Right cardiac atrium (tissue), 5 donors: ENCODE measurements at places on chromosomes 7 and 10. TPM values are rescaled to one million over a fixed set of nuclear protein-coding genes. Genes with fewer than 3 reads are reported as not detected.
A peak's percentile ranks its signal among the peaks of the same experiment; 100 is the strongest.

PIP gene
- polyA plus RNA-seq = not detected

DNA sequence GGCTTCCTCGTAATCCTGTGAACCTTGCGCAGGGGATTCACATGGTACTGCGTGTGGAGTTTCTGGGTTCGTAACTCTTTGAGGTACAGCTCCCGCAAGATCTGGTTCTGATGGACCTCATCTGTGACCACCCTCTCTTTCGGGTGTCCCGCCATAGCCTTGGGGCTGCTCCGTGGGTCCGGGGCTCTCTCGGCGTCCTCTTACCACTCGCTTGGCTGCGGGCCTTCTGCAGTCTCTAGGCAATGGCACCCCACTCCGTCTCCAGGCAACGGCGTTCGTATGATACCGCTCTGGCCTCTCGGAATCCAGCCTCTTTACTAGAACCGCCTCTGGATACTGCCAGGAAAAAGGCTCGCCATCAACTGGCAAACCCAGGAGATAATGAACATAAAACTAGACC lies 54.7 kb upstream of the AMPH start:
- DNase-seq = peak; percentile 43

GRCh38 chr7:139127648-139128047 lies 18.1 kb upstream of the ZC3HAV1 start:
- no peak for DNase-seq

DNA sequence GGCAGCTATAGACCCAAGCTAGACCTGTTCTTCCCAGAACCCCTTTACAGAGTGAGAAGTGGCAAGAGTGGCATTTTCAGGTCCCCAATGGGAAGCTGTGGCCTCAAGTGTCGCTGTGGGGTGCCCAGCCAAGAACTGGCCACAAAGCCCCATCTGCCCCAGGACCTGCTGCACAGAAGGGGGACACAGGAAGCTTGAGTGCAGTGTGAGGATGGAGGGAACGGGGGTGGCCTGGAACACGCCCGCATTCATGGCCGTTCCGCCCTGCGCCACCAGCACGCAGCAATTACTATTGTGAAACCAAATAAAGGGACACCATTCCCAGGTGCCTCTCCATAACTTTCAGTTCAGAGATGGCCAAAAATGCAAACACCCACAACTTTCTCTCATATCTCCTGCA lies 237.6 kb upstream of the TCERG1L start:
- DNase-seq = no peak

DNA sequence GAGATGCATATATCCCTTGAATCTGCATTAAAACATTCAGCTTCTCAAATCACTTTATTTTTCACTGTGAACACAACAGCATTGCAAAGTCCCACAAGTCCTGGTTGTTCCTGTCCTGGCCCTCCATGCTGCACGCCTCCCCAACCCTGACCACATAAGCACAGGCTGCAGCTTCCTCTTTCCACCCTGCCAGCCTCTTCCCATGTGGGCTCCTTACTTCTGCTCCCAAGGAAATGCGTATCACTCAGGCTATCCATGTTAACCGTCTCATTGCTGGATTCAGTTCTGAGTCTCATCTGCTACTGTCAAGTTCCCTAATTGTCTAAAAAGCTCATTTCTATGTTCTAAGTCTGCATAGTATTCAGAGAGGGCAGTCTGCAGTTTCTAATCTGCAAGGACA lies 89.7 kb upstream of the ZPBP start:
- DNase-seq = peak; percentile 59

DNA sequence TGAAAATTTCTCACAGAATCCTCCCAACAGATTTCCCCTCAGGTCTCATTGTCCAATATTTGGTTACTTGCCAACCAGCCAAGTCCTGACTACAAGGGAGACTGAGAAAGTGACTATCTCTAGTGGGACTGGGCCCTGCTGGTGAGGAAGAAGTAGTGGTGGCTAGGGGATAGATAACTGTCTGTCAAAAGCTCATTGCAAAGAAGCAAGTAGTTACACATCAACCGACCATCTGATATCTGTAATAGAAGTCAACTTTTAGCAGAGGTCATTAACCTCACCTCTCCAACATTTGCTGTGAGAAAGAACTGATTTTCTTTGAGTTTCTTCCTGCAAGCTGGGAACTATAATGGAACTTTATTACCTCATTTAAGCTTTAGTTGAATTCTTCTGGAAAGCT lies 15.2 kb downstream of the STAMBPL1 start:
- no peak for DNase-seq

GRCh38 chr10:24669285-24669852 lies 54.3 kb downstream of the ARHGAP21 start:
- DNase-seq = no peak

KCNH2 gene
- 132 TPM for polyA plus RNA-seq

DNA sequence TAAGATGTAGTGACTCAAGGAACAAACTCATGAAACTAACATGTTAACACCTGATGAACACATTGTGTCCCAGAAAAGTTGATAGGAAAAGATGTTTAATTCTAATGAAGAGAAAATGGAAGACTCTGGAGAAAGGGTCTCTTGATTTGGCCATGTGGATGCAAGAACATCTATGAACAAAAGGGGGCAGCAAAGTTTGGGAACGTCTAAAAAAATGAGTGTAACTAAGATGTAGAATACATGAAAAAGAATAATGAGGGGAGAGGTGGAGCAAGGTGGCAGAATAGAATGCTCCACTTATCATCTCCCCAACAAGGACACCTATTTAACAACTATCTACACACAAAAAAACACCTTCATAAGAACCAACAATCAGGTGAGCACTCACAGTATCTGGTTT lies 805.1 kb downstream of the TNS3 start:
- no peak for DNase-seq

GRCh38 chr10:97991871-97992270 lies 38.5 kb downstream of the CRTAC1 start:
- no peak for DNase-seq

DNA sequence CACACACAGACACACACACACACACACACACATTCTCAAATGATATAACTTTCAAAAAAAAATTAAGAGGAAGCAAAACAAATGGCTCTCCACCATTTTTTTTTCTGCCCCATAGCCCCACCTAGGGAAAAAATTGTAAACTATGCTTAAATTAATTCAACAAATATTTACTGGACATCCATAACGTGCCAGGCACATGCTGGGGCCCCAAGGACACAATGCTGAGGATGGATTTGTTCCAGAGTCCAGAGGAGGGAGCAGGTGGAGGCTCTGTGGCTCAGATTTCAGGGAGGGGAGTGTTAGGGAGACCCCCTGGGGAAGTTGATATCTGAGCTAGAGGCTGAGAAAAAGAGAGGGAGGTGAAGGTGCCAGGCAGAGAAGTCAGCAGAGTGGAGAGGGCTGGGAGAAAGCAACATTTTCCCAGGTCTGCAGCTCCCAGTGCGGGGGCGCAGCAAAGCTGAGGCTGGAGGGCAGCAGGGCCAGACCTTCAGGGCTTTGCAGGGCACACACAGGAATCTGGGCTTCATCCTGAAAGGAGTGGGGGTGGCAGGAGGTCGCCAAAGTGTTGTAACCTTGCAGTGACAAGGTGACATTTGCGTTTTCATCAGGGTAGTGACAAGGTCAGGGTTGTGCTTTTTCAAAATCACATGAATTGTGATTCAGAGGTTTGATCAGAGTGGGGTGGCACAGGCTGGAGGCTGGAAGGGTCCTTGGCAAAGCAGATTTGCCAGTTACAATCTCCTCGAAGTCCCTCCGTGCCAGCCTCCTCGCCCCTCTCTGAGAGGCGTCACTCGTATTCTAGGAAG lies 261.6 kb downstream of the WDR11 start:
- DNase-seq = no peak

GRCh38 chr7:70711452-70711851 lies 420.5 kb upstream of the GALNT17 start:
- no peak for DNase-seq

DNA sequence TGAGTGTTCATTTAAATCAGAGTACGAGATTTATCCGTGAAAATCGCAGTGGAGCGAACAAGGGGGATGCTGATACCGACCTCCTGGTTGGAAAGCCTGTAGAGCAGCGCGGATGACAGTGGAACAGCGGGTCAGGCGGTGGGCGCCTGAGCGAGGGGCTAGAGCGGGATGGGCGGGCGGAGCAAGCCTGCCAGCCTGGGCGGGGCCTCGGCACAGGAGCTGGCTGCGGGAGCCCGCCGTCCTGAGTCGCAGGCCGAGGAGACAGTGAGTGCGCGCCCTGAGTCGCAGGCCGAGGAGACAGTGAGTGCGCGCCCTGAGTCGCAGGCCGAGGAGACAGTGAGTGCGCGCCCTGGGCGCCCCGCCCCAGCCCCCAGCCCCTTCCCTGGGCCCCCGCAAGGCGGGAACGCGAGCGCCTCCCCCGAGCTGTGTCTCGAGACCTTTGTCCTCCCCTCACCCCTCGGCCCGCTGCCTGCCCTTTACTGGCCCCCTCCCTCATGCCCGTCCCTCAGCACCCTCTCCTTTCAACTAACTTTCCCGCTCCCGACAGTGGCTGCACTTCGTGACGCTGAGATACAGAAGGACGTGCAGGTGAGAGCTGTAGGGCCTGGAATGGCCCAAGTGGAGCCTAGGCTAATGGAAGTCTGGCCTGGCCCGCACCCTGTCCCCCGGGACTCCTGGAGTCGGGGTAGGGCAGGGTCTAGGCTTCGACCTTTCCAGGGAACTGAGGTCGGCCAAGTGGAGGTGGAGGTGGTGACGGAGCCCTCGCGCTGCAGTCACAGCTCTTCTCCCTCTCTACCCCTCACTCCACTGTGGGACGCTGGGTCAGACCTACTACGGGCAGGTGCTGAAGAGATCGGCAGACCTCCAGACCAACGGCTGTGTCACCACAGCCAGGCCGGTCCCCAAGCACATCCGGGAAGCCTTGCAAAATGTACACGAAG lies at the start of gene AS3MT:
Gene AS3MT (plus strand): TSS at position 213 of the 941 bp plus-strand sequence. CDS start 123 bp downstream, at position 336.
- DNase-seq = peak; percentile 63

DNA sequence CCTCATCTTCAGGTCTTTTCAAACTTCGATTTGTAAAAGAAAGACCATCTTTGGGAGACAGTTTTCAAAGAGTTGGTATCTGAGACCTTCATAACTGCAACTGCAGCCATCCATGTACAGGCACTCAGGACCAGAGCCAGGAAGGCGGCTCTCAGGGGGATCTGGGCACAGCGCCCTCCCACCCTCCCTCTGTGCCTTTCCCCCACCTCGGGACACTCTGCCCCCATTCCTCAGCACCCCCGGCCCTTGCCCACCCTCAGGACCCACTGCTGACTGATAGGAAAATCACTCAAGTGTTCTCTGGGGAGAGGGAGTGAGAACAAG lies 143.6 kb downstream of the CUBN start:
- DNase-seq = no peak

GRCh38 chr7:73758581-73759138 lies 11.4 kb downstream of the CLDN3 start:
- DNase-seq = no peak

FZD8 gene
- 5.7 TPM for polyA plus RNA-seq

LRRD1 gene
- not detected for polyA plus RNA-seq

DNA sequence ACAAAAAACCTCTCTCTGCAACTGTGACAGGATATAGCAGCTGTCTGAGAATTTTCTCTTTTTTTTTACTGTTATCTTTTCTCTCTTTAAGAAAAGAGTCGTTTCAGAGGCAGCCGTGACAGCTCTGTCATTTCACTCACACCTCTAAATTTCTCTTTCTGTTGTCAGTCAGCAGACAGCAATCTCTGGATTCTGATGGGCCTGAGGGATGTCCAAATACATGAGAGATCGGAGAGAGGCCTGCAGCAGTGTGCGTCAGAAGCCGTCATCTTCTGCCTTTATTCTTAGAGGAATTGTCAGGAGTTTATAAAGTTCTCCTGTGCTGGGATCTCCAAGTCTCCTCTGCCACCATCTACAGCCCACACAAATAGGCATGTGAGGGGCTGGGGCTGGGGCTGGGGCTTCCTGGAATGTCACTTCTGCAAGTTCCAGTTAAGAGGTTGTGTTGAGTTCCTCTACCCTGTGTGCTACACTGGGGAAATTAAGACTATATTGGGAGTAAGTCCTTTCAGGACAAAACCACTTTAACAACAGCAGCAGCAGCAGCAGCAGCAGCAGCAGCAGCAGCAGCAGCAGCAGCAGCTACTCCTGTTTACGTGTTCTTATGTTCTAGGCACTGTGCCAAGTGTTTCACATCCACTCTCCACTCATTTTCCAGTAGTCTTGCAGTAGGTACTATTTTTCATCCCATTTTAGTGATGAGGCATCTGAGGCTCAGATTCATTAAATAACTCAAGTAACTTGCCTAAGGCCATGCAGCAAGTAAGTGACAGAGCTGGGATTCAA lies 541.3 kb downstream of the LRMDA start:
- DNase-seq = no peak

GRCh38 chr10:101066146-101066895 lies 4.5 kb downstream of the KAZALD1 start:
- DNase-seq = peak; percentile 91

HOXA1 gene
- 0.14 TPM for polyA plus RNA-seq

HPS1 gene
- polyA plus RNA-seq = 25.5 TPM

- DNase-seq = peak; percentile 55
Measured at GRCh38 chr7:53315981-53316380, 280.5 kb downstream of the POM121L12 start.

DNA sequence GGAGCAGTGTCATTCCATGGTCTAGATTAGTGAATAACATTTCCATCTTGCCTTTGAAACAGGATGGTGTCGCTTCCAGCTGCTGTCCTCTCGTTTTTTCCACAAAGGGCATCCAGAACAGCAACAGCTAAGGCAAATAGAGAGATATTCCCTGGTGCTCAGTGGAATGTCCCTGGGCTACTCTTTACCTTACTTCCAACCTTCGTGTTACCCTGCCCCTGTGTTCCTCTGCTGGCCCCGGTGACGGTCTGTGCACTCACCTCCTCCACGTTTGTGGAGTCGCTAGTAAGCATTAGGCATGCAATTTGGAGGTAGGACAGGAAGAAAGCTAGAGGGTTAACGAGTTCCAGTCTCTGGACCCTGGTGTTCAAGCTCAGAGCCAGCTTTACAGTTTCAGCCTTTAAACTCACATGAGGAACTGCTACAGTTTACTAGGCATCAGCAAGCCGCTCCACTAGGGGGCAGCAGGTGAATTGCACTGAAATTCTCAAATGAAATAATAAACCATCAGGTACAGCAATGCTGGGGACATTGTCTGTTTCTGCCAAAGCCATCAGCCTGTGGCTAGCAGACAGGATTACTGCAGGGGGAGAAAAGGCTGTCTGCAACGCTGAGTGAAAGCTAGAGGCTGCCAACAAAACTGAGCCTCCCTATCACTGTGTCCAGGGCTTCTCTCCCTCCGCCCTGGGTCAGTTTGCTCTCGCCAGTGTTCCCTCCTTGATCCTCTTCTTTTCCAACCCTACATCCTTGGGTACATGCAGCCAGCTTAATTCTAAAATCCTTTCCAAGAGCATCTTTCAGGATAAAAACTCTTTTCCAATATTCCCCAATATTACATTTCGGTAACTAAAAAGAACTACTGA lies 9.0 kb downstream of the MRPL32 start:
- peak; percentile 75 for DNase-seq

- no peak for DNase-seq
Measured at GRCh38 chr7:73738220-73738611, 386 bp downstream of the ABHD11 start.

ZNF804B gene
- polyA plus RNA-seq = 0.02 TPM

DNA sequence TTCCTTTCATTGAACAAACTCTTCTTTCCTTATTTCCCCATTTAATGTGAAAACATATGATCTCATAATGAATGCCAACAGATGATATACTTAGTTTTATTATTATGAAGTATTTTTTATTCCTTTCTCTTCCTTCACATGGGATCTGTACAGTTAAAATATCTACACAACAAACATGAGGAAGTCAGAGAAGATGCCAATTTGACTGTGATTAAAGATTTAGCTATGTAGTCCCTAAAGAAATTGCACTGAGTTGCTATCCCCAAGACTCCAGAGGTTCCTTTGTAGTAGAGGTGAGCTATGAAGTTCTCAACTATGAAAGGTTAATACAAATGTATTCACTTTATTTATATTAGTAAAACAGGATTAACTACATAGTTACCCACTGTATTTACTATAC lies 60.6 kb upstream of the LRRN3 start:
- no peak for DNase-seq

GRCh38 chr7:4325732-4326131 lies 356.4 kb upstream of the FOXK1 start:
- no peak for DNase-seq
